ENCODE measurements at places on chromosomes 11 and 22. TPM values are rescaled to one million over a fixed set of nuclear protein-coding genes. Genes with fewer than 3 reads are reported as not detected.

- no peak for DNase-seq
Observed at GRCh38 chr11:10097615-10098014, 196.4 kb downstream of the SBF2 start.

Gene ZFP91
- 13.3 TPM for polyA plus RNA-seq

Gene MAP6
- 0.12 TPM for polyA plus RNA-seq

DNA sequence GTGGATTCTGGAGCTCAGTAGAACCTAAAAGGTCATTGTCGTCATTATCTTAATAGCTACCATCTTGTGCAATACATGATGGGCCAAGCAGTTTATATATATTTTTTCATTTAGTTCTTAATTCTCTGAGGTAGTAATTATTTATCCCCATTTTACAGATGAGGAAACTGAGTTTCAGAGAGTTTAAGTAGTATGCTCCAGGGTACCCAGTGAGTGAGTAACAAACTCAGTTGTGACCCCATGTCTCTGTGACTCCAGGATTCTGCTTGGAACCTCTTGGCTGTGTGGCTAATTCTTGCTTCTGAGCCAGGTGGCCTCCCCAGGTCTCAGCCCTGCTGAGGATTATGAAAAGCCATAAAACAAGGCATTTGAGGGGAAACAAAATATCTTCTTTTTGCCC, 82.6 kb downstream of the CEP164 start:
- no peak for DNase-seq

DNA sequence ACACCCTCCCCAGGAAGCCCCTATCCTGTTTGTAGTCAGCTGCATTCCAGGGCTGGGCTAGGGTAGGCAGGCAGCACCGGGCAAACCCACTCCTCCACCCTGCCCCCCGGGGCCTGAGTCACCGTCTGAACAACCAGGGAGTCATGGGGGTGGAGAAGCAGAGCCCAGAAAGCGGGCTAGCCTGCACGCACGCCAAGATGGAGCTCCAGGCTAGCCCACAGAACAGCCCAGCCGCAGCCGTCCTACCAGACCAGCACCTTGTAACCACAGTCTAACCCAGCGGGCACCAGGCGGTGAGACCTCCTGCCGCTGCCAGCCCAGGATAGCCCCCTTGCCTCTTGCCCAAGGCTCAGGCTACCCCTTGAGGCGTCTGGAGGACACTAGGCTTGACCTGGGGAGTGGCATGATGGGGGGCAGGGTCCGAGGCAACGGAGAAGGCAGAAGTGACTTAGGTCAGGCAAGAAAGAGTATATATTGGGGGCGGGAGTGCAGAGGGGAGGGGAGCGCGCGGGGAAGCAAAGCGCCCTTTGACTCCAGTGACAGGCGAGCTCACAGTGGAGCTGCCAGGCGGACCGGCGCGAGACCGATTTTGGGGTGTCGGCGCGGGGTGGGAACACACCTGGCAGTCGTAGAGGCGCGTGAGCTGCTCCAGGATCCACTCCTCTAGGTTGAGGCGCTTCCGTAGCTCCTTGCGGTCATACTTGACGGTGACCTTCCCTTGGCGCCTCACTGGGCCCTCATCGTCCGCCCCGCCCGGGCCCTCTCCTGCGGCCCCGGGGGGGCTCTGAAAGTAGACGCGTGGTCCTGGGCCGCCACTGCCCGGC, 734 bp downstream of the PPP1R14B start:
- peak; percentile 82 for DNase-seq

GRCh38 chr22:19396561-19396933, 35.0 kb downstream of the HIRA start:
- no peak for DNase-seq

DNA sequence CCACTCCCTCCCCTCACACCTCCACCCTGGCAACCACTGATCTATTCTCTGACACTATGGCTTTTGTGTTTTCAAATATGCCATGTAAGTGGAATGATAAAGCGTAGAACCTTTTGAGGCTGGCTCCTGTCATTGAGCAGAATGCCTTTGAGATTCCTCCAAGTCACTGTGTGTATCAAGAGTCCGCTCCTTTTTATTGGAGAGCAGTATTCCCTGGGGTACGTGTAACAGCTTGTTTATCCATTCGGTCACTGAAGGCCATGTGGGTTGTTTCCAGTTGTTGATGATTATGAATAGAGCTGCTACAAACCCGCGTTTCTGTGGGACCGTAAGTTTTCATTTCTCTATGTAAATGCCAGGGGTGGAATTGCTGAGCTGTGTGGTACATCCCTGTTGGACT, 10.3 kb downstream of the TP53I11 start:
- DNase-seq, result no peak

GRCh38 chr22:47367107-47367690, 604.7 kb downstream of the TBC1D22A start:
- DNase-seq, result no peak

- DNase-seq, result peak; percentile 82
Observed at GRCh38 chr22:41305646-41306045, 4.3 kb downstream of the ZC3H7B start.

Gene ANO9
- 0.23 TPM for polyA plus RNA-seq

- DNase-seq, result no peak
Observed at GRCh38 chr11:36713715-36714114, 115.7 kb upstream of the RAG2 start.

- no peak for DNase-seq
Observed at GRCh38 chr22:34886812-34887211, 179.1 kb upstream of the ISX start.

GRCh38 chr11:5550440-5551095, 2.2 kb upstream of the OR52H1 start:
- no peak for DNase-seq

GRCh38 chr11:46112961-46113607, 8.2 kb downstream of the PHF21A start:
- peak; percentile 58 for DNase-seq

GRCh38 chr11:132520199-132520598, 1012.1 kb downstream of the OPCML start:
- no peak for DNase-seq

- no peak for DNase-seq
Observed at GRCh38 chr11:78883506-78883905, 308.8 kb upstream of the NARS2 start.

DNA sequence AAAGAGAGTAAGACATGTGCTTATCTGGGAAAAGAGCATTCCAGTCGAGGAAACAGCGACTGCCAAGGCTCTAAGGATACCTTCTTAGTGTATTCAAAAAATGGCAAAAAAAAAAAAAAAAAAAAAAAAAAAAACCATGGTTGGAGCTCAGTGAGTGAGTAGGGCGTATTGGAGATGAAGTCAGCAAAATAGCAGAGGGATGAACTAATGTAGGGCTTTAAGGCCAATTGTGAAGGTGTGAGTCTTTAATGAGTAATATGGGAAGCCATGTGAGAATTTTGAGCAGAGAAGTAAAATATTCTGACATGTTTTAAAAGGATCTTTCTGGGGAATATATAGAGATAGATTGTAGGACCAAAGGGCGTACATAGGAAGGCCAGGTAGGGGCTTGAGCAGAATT, 498.6 kb upstream of the ISX start:
- DNase-seq, result no peak

Gene POU2AF2
- polyA plus RNA-seq, result not detected

DNA sequence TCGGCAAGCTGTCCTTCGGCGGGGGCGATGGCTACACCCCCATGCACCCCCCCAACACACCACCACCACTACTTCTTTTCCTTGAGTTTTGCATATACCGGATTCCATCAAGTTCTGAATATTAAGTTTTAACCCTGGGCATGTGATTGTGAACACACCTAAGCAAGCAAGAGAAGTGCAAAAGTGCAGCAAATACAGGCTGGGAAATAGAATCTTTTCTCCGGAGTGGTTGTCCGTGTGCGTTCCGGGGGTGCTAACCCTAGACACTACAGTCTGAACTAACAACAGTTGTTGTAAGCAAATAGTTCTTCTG, 574 bp downstream of the PRSS23 start:
- no peak for DNase-seq

Gene RBMXL2
- polyA plus RNA-seq, result 0.25 TPM

Gene SERHL2
- polyA plus RNA-seq, result 2.0 TPM

- no peak for DNase-seq
Observed at GRCh38 chr11:86414032-86414431, 39.3 kb downstream of the CCDC81 start.

DNA sequence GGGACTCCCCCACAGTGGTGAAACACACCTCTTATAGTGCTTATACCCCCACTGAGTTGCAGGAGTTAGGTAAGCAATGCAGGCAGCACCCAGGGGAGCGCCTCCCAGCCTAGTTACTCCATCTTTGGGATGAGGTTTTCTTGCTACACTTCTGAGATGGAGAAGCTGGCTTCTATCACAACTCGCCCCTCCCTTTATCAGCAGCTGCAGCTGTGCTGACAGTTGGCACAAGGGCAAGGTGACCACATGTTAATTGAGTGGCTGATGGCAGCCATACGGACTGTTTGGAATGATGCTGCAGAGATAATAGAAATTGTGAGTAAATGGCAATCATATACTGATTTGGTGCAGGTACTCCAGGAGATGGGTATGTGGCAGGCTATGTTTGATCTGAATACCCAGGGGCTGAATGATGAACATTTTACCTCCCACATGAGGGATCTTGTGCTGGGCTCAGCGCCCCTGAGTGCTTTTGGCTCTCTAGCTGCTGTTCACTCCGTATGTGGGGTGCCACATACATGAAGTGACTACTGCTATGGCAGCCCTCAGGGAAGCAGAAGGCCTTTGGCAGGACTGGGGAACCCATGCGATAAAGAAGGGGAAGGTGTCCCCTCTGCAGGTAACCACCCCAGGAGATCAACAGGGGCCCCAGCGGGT, 29.2 kb upstream of the KCNA4 start:
- no peak for DNase-seq

DNA sequence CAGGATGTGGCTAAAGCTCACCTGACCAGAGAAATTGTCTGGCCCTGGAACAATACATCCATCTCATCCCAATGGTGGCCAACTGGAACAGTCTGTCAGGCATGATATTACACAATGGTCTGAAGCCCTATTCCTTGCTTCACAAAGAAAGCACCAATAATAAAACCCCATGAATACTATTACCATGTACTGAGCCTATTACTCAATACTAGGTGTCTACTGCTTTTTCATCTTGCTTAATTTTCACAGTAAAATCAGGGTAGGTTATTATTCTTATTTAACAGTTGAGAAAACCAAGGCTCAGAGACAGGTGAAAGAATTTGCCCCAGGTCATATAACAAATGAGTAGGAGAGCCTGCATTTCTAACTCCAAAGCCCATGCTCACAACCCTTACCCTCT, 68.9 kb upstream of the CAPRIN1 start:
- no peak for DNase-seq

Gene C11orf65
- not detected for polyA plus RNA-seq

Gene PRR33
- not detected for polyA plus RNA-seq

GRCh38 chr11:60357771-60358170, 20.6 kb upstream of the MS4A7 start:
- DNase-seq, result no peak

GRCh38 chr11:45942381-45942780, 19.9 kb downstream of the LARGE2 start:
- DNase-seq, result no peak

- DNase-seq, result peak; percentile 69
Observed at GRCh38 chr22:38824585-38824984, 19.2 kb downstream of the NPTXR start.

Gene LRRC74B
- not detected for polyA plus RNA-seq

GRCh38 chr11:2663506-2663905, 36.3 kb downstream of the KCNQ1OT1 start:
- no peak for DNase-seq

- peak; percentile 60 for DNase-seq
Observed at GRCh38 chr22:37259540-37260029, 15.5 kb upstream of the RAC2 start.

DNA sequence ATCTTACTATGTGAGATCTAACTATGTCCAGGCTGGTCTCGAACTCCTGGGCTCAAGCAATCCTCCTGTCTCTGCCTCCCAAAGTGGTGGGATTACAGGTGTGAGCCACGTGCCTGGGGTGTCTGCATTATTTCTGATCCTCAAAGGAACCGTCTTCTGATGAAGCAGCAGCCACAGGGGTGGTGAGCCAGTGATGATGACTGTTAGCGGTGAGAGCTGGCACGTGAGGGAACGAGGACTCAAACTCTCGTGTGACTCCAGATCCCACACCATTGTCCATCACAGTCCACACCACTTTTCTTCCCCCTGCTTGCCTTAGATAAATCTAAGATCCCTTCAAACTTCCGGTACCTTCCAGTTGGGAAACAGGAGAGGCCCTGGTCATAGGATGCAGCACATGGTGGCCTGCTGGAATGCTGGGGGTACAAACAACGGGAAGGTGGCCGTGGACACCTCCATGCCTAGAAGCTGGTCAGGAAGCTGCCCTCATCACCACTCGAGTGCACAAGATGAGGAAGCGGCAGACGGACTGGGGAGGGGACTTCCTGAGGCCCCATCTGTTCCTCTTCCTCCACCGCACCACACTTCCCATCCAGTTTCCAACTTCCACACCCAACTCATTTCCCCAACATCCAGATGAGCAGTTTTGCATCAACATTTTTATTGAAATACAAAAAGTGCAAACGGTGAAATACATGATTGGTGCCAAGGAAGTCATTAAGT, 23.8 kb downstream of the ARHGAP1 start:
- no peak for DNase-seq

DNA sequence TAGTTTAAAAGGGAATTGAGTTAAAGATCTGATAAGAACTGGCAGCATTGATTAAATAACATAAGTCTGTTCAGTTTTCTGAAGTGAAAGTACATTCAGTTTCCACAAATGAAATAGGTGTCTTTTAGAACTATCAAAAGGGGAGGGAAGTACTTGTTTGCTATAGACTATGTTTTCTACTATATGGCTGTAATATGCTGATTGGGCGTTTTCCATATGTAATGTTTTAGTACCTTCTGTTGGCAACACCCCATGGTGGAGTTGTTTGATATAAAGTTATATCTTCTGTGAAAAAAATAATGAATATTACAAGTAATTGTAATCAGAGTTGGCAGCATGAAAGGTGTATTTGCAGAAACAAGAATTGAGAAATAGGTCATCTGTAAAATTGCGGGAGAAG, 237.6 kb downstream of the JRKL start:
- no peak for DNase-seq

DNA sequence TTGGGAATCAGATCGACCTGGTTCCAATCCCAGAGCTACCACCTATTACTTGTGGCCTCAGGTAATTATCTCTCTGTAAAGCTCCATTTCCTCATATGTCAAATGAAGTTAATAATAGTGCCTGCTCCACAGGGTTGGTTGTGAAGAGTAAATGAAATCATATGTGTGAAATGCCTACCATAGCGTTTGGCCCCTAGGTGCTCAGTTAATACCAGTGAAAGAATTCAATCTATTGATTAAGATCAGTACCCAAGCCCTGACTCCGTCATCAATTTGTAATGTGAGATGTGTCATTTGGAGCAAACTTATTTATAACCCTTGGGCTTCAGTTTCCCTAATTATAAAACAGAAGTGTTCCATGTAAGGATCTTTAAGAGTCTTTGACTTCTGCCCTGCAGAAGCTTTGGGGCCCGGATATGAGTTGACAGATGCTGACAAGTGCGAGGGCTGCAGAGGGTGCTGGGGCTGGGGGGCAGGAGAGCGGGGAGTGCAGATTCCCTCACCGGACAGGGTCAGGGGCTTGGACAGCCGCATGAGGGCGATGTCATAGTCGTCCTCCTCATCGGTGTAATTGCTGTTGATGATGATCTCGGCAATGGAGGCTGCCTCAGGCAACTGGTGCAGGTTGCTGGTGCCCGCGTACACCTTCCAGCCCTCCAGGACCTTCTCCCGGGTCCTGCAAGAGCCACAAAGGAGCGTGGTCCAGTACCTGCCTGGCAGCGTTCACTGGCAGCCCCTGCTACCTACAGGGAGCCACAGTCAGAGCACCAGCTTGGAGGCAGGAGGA, 20.9 kb downstream of the TMPRSS13 start:
- DNase-seq, result no peak

Measured in endothelial cell of umbilical vein (primary cell).